Motor neuron (in vitro differentiated cells): ENCODE measurements at places on chromosomes 2 and 18.

- ATAC-seq, result no peak
Measured at GRCh38 chr2:196336715-196337114, 165.3 kb upstream of the STK17B start.

GRCh38 chr18:51211552-51211951 is 14.1 kb upstream of the MEX3C start:
- peak; percentile 71 for ATAC-seq

GRCh38 chr18:55487997-55488396 is 100.0 kb downstream of the TCF4 start:
- no peak for ATAC-seq

GRCh38 chr18:7601936-7602335 is 34.8 kb downstream of the PTPRM start:
- ATAC-seq, result no peak

DNA sequence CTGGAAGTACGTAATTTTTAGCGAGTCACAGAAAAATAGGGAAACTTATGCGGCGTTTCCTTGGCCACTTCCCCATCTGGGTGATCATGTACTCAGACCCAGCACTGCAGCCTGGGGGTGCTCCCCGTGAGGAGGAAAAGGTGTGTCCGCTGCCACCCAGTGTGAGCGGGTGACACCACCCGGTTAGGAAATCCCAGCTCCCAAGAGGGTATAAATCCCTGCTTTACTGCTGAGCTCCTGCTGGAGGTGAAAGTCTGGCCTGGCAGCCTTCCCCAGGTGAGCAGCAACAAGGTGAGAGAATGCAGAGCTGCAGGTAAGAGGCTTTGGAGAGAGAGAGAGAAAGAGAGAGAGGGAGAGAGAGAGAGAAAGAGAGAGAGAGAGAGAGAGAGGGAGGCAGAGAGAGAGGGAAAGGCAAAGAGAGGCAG is at the start of gene IL1R2:
Gene IL1R2 (plus strand): TSS at position 240 of the 425 bp plus-strand sequence. CDS start 16,616 bp downstream, outside the sequence.
- no peak for ATAC-seq

DNA sequence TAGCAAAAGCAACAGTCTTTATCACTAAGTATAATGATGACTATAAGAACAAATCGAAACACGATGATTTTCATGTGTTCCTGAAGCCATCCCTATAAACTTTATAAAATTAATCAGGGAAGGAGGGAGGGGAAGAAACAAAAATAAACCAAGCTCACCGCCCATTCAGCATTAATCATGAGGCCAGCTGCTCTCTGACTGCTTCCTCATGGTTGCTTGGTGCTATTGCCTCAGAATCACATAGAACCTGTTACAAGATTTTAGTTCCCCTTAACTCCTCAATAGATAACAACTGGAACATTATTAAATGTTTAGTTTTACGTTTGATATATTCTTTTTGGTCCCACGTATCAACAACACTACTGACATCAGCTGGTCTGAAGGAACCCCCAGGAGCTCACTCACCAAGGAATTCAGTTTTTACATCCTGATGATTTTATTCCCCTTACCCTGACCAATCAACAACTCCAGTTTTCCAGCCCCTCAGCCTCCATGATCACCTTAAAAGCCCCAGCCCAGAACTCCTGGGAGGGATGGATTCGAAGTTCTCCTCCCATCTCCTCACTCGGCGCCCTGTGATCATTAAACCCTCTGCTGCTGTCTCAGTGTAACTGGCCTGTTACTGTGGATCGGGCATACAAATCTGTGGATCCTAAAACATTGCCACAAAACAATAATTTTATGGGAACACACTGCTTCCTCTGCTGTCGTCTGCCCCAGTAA is 10.6 kb upstream of the HNRNPLL start:
- no peak for ATAC-seq

GRCh38 chr2:217645896-217646295 is 356.9 kb downstream of the TNS1 start:
- no peak for ATAC-seq

DNA sequence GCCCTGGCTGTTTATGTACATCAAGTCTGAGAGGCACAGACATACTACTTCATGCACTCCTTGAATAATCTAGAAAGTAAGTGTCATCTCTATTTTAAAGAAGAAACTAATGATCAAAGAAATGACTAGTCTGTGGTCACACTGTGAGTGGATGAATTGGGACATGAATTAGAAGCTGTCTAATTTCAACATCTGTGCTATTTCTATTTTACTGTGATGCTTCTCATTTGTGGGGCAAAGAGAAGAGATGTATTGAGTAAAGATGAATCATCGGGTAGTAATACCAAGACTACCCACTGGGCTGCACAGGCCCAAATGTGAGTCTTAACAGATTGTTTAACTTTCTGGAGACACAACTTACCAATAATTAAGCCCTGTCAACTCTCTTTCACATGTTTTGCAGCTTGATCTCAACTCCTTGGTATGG is 42.4 kb upstream of the MTIF2 start:
- no peak for ATAC-seq

- ATAC-seq, result no peak
Measured at GRCh38 chr2:62054916-62055450, 140.9 kb upstream of the B3GNT2 start.

- no peak for ATAC-seq
Measured at GRCh38 chr2:82852787-82853186, 1606.3 kb downstream of the SUCLG1 start.

GRCh38 chr2:8144131-8144631 is 537.7 kb upstream of the ID2 start:
- no peak for ATAC-seq

- peak; percentile 23 for ATAC-seq
Measured at GRCh38 chr18:13452871-13453680, 234.5 kb downstream of the LDLRAD4 start.

- no peak for ATAC-seq
Measured at GRCh38 chr18:32511147-32511546, 40.5 kb upstream of the GAREM1 start.

GRCh38 chr18:52140986-52141385 is 199.0 kb upstream of the DCC start:
- ATAC-seq, result peak; percentile 96

- ATAC-seq, result no peak
Measured at GRCh38 chr2:25132299-25132635, 36.1 kb downstream of the POMC start.

GRCh38 chr2:86825036-86825692 is 34.5 kb upstream of the CD8A start:
- no peak for ATAC-seq

GRCh38 chr2:64625299-64626145 is 28.2 kb downstream of the SERTAD2 start:
- ATAC-seq, result no peak

GRCh38 chr2:200567932-200568331 is 17.9 kb upstream of the AOX1 start:
- ATAC-seq, result no peak

- ATAC-seq, result no peak
Measured at GRCh38 chr2:109474319-109474825, 139.4 kb downstream of the SEPTIN10 start.

- peak; percentile 99 for ATAC-seq
Measured at GRCh38 chr2:46025676-46026075, 271.5 kb upstream of the EPAS1 start.

DNA sequence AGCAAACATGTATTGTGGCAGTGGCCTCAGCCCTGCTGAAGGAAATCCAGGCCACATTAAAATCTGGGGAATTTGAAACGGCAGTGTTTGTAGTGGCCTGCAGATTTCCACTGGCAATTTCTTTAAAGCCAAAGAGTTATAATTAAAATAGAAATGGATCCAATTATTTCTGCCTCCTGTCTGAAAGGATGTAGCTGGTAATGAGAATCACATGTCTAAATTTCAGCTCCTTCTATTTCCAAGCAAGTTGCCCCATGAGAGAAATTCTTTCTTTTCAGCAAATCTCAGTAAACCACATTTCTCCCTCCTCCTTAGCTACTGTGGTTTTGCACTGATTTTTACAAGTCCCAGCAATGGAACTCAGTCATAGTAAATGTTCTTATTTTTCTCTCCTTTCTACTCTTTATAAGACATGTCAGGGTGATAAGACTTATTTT is 55.4 kb upstream of the ZNF396 start:
- ATAC-seq, result no peak

- no peak for ATAC-seq
Measured at GRCh38 chr2:72603481-72603880, 222.4 kb downstream of the EXOC6B start.

- no peak for ATAC-seq
Measured at GRCh38 chr2:33086400-33087015, 139.8 kb downstream of the LTBP1 start.

DNA sequence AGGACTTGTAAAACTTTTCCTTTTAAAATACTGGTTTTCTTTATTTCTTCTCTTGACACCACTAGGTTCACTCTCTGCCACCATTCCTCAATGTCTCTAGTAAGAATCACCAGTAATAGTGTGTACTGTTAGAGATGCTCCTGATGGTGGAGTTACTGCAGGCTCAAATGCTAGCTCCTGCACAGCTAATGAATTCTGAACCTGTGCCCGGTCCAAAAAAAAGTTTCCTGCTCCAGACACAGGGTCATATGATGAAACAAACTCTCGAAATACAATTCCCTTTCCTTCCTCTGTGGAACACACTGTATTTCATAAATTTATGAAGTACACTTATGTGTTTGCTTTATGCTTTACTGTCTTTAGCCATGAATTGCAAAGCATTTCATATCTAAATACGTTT is 19.2 kb downstream of the PMS1 start:
- no peak for ATAC-seq

GRCh38 chr2:169664600-169664977 is 29.6 kb downstream of the CFAP210 start:
- ATAC-seq, result no peak

- no peak for ATAC-seq
Measured at GRCh38 chr18:3722649-3723433, 272.9 kb downstream of the TGIF1 start.

GRCh38 chr2:62595474-62595873 is 89.5 kb upstream of the TMEM17 start:
- no peak for ATAC-seq

DNA sequence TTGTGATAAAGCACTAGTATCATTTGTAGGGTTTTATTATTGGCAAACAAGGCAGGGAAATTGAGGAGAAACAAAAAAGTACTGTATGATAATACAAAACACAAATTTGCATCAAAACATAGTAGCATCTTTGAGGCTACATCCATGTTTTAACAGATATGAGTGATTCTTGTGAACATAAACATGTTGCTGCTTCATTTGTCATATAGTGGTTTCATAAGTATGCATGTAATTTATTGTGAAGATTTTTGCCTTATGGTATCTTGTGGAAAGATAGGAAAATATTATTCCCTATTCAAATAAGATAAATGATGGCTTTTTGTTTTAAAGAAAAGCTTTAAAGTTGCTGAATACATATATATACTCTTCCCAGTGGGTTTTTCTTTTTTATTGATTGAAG is 60.3 kb downstream of the VRK2 start:
- no peak for ATAC-seq

DNA sequence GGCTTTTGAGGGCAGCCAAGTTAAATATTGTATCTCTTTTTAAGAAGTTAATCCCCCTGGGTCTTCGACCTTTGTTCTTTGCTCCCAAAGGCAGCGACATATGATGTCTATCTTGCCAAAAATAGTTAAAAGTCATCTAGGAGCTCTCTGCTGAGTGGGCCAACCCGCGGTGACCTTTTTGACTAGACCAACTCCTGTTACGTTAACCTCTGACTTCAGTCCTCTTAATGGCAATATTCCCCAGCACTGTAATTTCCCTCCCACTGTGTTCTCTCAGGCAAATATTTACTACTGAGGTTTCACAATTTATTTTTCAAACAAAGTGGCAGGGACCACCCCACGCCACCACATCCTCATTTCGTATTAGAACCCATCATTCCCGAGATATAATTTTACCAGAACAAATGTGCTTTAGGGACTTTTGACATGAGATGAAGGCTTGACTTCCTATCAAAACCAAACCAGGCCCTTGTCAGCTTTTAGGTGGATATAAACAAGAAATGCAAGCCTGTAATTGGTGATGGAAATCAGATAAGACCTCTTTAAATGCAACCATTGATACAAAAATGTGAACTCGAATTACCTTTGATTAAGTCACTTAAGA is 764.7 kb downstream of the SATB2 start:
- no peak for ATAC-seq

DNA sequence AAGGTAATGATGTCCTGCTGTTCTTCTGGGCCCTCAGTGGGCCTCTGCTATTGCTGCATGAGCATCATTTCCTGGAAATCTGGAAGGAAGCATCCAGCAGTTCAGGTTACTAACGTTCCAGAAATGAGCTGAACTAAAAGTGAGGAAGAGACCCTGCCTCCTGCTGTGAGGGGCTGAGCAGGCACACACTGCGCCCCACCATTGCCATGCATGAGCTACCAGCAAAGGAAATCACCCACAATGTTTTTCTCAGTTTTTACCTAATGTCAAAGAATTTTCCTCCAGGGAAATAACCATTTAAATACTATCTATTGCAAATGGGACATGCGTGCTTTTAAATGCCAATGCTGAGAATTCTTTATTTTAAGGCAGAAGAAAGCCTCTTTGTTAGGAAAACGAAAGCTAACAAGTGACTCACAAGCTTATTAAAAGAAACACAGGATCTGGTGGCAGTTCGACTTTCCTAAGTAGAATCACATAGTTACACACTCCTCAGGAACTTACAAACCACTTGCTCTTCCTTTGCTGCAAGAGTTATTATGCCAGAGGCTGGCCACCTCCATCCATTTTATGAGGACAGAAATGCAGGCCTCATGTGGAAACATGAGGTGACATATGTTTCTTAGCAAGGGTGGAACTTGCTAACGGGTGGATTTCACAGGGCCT is 152.6 kb upstream of the TTC39C start:
- ATAC-seq, result peak; percentile 80

DNA sequence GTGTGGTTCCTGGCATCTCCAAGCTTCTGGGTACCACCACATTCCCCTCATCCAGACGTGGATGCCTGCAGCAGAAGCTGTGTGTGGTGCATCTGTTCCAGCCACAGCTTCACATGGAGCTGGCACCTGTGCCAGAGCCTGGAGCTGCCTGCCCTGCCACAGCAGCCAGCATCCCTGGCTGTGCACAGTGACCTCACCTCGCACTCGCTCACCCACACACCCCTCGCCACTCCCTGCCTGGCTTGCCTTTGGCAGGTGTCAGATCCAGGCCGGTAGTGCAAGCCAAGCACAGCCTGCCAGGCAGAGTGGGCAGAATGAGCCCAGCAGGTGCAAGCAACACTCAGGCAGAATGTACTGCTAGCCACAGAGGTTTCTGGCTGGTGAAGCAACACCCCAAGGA is 59.9 kb upstream of the DYNC1I2 start:
- ATAC-seq, result no peak

DNA sequence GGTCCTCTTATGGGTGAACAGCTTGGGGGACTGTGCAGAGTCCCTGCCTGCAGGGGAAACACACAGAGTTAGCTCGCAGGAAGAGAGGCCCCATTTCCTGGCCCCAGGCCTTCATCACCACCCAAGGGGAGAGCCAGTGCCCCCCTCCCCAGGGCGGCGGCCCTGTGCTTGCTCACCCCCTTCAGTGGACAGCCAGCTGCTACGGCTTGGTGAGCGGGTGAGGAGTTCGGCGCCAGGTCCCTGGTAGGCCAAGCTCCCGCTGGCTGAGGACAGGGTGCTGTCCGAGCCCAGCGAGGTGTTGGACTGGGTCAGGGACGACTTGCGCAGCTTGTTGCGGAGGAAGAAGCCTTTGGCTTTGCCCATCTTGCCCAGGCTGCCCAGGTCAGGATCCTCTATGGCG is 17.2 kb upstream of the SFXN5 start:
- no peak for ATAC-seq
